Amniotic stem cell (primary cell): ENCODE measurements at places on chromosomes 4 and X.

GRCh38 chr4:173346074-173346473 lies 11.9 kb upstream of the HMGB2 start:
- no peak for DNase-seq

DNA sequence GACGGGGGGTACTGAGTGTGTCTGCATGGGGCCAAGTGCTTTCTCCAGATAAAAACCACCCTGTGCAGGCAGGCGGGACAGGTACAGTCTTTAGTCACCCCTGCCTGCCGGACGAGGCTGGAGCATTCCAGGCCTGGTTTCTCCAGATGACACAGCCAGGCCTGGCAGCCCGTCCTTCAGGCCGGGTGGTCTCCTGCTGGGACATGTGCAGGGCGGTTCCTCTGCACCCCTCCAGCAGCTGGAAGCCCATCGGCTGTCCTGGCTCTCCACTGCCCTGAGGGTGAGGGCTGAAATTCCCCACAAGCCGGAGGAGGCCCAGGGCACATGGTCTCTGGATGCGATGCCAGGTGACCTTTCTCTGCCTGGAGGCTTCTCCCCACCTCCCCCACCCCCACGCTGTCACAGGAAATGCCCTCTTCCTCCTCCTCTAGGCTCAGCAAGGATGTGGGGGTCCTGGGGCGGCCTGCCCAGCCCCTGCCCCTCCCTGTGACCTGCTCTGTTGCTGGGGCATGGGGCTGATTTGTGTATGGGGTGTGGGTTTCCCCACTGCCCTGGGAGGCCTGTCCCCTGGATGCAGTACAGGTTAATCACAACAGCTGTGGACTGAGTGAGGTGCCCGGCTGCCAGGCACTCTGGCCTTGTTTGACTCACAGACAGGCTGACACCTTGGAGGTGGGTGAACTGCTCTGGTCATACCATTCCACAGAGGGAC lies 110.7 kb upstream of the LRPAP1 start:
- no peak for DNase-seq

DNA sequence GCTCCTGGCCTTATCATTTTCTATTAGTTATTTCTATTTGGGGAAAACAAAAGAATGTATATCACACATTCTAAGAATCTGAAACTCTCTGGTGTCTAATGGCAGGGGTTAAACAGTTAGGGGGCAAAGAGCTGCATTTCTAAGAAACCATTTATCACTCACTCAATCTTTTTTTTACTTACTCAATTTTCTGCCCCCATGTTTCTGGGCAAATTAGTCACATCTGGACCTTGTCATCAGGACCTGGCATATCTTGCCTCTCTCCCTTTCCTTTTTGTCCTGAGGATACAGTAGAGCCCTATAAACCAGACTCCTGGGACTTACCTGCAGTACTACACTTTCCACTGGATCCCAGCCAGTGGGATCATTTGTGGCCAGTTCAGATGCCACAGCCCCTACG lies 89.1 kb downstream of the ANXA3 start:
- no peak for DNase-seq

DNA sequence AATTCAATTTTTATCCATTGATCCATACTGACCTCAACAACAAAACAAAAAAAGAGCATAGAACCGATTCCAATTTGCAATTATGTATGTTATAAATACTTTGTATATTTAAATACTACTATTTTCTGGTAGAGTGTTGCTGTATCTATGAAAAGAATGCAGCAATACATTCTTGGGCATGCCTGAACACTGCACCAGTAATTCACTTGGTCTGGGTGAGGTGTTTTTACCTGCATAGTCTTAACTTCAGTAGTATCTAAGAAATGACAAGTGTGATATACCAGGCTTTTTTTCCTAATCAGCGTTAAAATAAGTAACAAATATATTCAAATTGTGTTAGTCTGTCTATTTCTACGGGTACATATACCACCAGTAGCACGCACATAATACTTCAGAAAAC lies 120.2 kb downstream of the KLHL13 start:
- DNase-seq, result no peak

GRCh38 chr4:185079271-185079905 lies 61.1 kb downstream of the HELT start:
- DNase-seq, result no peak

DNA sequence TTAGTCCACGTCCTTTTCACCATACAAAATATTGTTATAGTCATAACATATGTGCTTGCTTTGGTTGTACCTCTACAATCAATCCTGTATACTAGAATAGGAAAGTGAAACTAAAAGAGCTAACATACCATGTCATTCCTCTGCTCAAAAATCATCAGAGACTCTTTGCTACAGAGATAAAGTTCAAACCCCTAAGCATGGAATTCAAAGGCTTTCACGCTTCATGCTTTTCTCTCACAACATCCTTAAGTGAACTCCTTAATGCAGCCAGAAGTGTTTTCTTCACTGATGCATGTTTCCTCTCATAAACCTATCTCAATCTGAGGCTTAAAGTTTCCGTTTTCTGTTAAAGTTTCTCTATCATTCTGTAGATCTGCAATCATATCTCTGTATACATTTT lies 744.6 kb upstream of the IGFBP7 start:
- no peak for DNase-seq

DNA sequence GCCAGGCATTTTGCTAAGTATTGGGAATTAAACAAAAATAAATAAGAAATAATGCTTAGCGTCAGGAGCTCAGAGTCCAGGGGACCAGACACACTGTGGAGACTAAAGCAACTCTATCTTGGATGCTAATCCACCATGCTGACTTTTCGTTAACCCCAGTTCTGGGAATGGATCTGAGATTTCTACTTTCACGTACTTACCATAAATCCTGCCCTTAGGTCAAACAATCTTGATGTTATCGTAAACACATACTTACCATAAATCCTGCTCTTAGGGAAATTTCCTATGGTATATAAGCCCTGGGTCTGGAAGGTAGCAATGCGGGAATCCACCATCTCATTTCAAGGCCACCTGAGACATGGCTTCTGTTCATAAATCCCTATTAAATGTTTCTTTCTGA lies 204.5 kb upstream of the IGFBP7 start:
- DNase-seq, result no peak

DNA sequence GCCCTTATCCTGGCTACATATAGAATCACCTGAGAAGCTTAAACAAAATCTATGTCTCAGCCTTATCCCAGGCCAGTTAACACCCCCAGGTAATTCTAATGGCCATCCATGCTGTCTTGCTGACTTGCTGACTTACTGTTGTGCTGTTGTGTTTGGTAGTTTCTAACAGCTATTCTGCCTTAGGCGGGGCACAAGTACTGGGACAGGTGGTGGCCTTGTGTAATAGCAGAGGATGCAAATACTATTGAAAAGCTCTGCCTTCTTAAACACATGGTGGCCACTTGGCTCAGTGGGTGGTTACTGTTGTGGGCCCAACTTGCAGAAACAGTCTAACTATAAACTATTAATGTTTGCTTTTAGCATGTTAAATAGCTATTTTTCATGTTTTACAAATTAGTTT lies 56.2 kb downstream of the CDS1 start:
- DNase-seq, result no peak
